Activated T-cell treated with anti-CD3 and anti-CD28 coated beads for 48 hours (primary cell): ENCODE measurements at places on chromosomes 3 and 15.

GRCh38 chr15:52100807-52101442 is 11.7 kb downstream of the BCL2L10 start:
- DNase-seq: no peak

DNA sequence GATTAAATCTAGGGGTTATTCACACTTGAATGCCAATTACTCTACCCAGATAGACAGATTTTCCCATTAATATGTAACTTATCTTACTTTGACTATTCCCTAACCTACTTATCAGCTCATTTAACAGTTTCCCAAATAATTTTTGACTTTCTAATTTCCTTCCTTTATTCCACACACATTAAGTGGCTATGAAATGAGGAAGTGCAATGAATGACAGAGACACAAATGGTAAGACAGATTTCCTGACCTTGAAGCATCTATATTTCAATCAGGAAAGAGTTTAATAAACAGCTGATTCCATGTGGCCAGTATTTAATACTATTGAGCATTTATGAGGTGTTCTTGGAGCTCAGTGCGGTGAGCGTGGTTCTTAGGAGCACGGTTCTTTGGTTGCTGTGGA is 78.8 kb downstream of the SLC7A14 start:
- DNase-seq: no peak

DNA sequence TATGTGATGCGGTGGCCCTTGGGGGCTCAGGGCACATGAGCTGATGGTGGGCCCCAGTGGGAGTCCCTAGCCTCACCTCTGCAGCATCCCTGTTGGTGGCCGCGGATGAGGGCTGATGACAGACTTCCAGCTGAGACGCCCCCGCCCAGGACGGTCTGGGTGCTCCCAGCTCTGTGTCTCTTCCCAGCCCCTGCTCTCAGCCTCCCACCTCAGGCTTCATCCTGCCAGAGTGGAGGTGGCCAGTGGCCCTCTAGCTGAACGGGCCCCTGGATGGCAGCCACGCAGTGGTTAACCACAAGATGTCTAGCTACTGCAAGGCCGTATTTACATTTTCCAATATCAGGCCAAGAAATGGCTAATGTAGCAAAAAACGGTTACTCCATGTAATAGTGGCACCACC is 205.3 kb upstream of the LINGO1 start:
- no peak for DNase-seq

DNA sequence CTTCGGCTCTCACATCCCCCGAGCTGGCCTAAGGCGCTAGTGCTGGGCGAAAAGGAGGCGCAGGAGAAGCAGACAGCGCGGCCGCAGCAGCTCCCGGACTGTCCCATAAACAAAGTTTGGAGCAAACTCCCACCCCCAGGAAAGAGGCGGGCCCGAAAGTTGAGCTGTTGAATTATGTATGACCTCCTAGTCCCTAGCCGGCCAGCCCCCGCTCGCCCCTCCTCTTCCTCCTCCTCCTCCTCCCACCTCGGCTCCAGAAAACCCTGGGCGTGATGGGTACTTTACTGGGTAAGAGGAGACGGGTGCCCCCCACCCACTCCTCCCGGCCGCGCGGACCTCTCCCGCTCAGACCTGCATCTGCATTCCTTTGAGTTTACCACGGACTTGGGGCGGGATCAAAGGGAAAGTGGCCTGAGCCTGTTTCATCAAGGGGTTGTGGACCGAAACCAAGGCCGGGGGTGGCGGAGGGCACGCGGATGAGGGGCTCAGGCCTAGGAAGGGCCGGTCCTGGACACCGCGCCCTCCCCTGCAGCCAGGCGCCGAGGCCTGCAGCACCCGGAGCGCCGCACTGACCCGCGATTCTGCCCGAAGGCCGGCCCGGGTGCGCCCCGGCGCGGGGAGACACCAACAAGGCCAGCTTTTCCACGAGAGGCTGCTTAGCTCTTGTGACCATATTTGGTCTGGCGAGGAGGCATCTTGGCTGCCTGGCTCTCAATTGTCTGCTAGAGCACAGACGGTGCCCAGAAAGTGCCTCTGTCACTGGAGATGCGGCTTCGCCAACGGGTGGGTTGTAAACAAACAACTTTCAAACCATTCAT is at the start of gene WWTR1:
WWTR1 (minus strand) TSS at position 100 of the 818 bp plus-strand sequence. CDS start 719 bp downstream, outside the sequence.
- peak; percentile 25 for DNase-seq

DNA sequence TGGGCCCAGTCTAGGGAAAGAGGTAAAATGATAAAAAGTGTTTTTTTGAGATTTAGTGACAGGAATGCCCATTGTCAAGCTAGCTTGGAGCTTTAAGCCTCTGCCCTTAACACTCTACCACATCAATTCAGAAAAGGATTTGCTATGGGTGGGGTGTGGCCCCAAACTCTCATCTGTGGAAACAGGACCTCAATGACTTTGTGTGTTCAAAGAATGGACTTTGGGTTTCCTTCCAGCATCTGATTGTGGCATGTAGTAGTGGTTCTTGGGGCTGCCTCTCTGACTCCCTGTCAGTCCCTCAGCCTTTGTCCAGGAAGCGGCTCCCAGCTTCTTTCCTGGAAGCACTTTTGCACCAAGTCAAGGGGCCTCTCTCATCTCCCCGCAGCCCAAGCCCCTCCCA is 56.1 kb downstream of the CCNL1 start:
- no peak for DNase-seq

- DNase-seq: no peak
Measured at GRCh38 chr3:32420126-32421038, 28.7 kb downstream of the CMTM7 start.

- DNase-seq: no peak
Measured at GRCh38 chr3:37899711-37900306, 38.1 kb downstream of the CTDSPL start.

DNA sequence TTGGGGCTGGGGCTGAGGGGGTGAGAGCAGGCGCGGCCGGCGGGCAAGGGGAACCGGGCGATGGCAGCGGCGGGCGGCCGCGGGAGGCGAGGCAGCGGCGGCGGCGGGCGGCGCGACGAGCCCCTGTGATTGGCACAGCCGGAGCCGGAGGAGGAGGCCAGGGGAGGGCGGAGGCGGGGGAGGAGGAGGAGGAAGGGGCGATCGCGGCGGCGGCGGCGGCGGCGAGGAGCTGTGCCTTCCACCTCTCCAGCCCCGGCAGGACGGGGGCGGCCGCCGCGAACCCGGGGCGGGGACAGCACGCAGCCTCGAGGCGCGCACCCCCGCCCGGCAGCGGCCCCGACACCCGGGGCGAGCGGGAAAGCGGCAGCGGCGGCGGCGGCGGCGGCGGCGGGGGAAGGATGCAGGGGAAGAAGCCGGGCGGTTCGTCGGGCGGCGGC is at the start of gene SLCO3A1:
SLCO3A1 (plus strand) TSS at position 198 of the 437 bp plus-strand sequence.
- peak; percentile 54 for DNase-seq

DNA sequence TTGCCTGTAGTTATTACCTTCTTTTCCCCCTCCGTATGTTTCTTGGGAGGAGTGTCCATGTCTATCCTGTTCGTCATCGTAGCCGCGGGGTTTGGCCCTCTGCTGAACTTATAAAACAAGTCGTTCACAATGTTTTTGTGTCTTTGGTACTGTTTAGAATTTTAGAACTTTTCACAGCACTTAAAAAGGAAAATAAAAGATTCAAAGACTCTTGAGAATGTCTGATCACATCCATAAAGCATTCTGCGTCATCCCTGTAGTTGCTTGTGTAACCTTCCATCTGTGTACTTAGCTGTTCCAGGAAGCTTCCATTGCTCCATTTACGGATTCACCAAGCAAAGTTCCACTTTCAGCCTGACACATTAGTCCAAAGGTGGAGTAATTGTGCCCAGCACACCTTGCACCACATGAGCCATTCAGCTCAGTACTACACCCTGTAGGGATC is 677.1 kb upstream of the NR2F2 start:
- no peak for DNase-seq

- DNase-seq: no peak
Measured at GRCh38 chr15:39403640-39404117, 177.2 kb upstream of the THBS1 start.

GRCh38 chr3:8631661-8632060 is 12.9 kb downstream of the SSUH2 start:
- DNase-seq: no peak

DNA sequence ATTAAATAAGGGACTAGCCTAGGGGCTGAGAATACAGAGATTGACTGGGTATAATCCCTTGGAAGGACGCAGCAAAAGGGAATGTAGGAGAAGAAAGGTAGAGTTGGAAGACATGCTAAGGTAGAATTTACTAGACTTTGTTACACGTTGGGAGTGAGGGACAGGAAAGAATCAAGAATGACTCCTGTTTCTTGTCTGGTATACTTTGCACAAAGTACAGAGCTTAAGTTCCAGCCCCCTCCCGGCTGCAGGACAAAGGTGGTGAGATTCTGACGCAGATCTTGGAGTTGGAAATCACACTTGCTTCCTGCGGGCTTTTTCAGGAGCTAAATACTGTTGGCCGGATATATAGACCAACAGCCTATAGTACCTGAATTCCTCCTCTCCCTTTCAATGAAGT is 895 bp downstream of the HYKK start:
- DNase-seq: no peak

- DNase-seq: no peak
Measured at GRCh38 chr15:40235201-40235885, 3.5 kb upstream of the PAK6 start.

GRCh38 chr15:76393614-76394013 is 57.0 kb downstream of the ISL2 start:
- DNase-seq: no peak

GRCh38 chr15:31215490-31216214 is 111.0 kb upstream of the KLF13 start:
- DNase-seq: peak; percentile 82

DNA sequence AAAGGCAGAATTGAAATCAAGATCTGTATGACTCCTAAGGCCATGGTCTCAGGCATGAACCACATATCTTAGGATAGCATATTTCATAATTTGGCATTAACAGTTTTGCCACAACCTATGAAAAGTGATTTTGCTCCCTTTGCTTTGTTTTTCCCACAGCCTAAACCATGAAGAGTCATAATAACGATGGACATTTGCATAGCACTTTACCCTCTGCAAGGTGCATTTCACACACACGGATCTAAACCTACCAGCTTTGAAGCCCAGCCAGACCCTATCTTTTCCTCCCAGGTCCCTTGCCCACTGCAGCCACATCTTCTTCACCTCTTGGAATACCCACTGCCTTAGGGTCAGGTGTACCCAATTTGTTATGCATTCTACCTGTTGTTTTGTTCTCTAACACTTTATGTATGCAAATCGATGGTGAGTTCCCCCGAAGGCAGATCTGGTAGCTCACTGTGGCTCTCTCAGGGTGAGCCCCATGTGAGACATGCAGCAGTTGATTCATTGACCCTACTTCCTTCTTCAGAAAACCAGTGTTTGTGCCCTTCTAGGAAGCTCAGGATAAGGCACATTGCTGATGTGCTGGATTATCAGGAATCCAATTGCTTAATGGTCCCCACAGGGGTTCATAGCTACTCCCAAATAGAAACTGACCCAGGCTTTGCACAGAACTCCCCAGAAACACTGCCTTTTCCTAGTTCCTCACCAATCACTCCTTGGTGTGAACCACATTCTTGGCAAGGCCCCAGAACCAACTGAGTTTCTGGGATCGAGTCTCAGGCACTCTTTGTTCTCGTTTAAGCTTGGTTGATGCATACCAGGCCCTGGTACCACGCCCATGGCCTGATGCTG is 8.7 kb downstream of the ARHGAP31 start:
- DNase-seq: no peak

GRCh38 chr15:82317091-82317489 is 32.2 kb downstream of the GOLGA6L10 start:
- no peak for DNase-seq

- DNase-seq: no peak
Measured at GRCh38 chr15:86620641-86621349, 541.1 kb downstream of the AGBL1 start.

DNA sequence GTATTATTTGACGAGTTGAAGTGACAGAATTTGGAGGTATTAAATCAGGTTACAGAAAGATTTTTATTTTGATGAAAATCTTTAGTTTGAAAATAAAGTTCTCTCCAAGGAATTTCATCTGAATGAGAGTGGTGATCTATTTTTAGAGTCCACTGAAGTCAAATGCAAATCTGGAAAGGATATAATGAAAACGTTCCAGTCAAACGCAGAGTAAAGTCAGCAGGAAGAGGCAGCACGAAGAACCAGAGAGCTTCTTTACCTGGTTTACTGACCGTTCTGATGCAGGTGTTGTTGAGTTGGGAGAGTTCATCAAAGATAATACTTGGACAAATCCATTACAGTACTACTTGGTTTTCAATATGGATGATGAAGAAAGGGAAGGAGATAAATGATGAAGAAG is 8.7 kb downstream of the P2RY14 start:
- DNase-seq: no peak

- DNase-seq: no peak
Measured at GRCh38 chr3:11624704-11625375, 18.9 kb downstream of the VGLL4 start.

- no peak for DNase-seq
Measured at GRCh38 chr3:6182476-6182875, 678.4 kb upstream of the GRM7 start.

- DNase-seq: no peak
Measured at GRCh38 chr15:57403017-57403416, 26.7 kb downstream of the CGNL1 start.

GRCh38 chr3:1092771-1093170 is at the start of gene CNTN6:
Gene CNTN6 (plus strand): TSS chr3:1093024. CDS start chr3:1148009, 54,985 bp downstream.
- DNase-seq: no peak

DNA sequence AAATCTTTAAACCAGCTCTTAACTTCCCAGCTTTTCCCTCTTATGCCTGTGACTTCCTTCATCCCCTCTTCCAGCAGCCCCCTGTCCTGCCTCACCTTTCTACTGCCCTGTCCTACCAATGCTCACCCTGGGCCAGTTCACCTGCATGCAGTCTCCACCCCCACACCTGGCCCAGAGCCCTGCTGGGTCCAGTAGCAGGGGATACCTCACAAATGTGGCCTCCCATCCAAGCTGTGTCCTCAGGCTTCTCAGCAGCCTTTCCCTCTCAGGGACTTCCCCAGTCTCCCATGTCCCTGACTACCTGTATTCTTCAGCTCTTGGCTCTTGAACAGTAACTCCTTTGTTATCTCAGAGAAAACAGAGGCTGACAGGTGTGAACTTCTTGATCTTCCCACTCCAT is 503.2 kb downstream of the MFSD1 start:
- DNase-seq: no peak

- DNase-seq: no peak
Measured at GRCh38 chr15:58257776-58258325, 119.7 kb downstream of the AQP9 start.

- DNase-seq: no peak
Measured at GRCh38 chr15:34709866-34710265, 44.9 kb downstream of the GJD2 start.
